ENCODE measurements at places on chromosomes 1 and 21.

- no peak for DNase-seq
These were observed 36.5 kb upstream of the DENND1B start for GRCh38 chr1:197811769-197812168.

DNA sequence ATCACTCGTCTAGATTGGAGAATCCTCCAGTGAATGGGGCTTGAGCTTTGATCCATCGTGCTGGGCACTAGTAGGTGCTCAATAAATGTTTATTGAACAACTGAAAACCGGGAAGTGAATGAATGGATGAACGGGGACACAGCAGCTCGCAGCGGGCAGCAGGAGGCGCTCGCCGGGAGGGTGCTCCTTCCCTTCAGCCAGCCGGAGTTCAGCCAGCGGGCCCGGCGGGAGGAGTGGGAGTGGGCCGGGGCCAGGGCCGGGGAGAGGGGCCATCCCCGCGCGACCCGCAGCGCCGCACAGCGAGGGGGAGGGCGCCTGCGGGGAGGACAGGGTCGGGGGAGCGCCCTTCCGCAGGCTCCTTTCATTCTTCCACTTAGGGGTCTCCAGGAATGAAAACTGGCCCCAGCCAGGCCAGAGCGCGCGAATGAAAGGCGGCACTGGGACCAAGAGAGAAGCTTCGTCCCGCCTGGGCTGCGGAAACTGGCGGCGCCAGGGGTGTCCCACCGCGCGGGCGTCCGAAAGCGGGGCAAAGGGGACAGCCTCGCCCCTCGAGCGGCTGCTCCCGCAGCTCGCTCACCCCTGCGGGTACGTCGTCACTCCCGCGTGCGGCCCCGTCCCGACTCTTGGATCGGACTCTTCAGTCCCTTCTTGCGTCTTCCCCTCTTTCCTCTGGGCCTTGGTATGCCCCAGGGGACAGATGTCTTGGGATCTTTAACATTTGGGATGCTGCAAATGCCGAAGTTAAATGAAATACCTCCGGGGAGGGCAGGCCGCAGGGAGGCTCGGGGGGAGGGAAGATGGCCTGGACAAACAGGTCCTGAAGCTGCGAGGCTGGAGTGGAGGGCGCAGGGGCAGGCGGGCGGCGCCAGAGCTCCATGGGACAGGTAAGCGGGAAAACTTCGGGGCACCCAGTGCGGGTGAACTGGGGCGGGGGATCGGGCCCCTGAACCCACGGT lies 3.6 kb upstream of the INAVA start:
- peak; percentile 95 for DNase-seq

DNA sequence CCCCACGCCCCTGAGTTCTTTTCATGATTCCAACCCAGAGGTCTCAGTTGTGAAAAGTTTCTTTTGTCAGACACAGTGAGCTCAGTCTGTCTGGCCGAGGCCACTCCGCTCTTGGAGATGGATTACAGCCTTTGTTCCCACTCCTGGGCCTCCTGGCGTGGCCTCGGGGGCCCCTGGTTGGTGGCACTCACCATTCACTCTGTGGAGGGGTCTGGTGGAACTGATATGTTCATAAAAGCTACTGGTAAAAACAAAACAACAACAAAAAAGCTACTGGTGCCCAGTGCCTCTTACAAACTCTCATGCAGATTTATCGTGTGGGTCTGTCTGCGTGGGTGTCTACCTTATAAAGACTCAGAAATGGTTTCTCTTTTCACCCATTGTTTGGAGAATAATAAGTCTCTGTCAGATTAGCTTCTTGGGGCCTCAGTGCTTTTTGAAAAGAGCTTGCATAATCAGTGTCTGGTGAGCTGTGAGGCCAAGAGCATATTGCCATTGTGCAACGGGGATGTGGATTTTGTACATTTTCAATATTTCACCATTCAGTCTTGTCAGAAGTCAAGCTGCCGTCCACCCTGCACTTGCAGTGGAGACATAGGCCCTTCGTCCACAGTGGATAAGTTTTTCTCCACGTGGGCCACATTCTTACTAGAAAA lies 86.7 kb downstream of the GALNT2 start:
- no peak for DNase-seq

- DNase-seq, result no peak
These were observed 10.1 kb downstream of the ZC3H12A start for GRCh38 chr1:37484325-37485051.

All from Caco-2 (cell line).